ENCODE measurements at places on chromosomes 5 and 9. TPM values are rescaled to one million over a fixed set of nuclear protein-coding genes. Genes with fewer than 3 reads are reported as not detected.

- no peak for DNase-seq
These were observed 207.7 kb downstream of the SPOCK1 start for GRCh38 chr5:137291436-137291835.

GRCh38 chr9:20305452-20305851 is 316.8 kb downstream of the MLLT3 start:
- no peak for DNase-seq

DNA sequence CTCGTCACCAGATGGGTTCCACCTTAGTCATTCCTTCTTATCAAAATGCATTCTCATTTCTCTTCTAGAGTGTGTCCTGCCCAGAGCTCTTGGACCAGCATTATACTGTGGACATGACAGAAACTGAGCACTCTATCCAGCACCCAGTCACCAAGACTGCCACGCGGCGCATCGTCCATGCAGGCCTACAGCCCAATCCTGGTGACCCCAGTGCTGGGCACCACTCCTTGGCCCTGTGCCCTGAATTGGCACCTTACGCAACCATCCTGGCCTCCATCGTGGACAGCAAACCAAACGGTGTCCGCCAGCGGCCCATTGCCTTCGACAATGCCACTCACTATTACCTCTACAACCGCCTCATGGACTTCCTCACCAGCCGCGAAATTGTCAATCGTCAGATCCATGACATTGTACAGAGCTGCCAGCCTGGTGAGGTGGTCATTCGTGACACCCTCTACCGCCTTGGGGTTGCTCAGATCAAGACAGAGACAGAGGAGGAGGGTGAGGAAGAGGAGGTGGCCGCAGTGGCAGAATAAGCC is 34.6 kb downstream of the CSF1R start:
- DNase-seq: no peak

DNA sequence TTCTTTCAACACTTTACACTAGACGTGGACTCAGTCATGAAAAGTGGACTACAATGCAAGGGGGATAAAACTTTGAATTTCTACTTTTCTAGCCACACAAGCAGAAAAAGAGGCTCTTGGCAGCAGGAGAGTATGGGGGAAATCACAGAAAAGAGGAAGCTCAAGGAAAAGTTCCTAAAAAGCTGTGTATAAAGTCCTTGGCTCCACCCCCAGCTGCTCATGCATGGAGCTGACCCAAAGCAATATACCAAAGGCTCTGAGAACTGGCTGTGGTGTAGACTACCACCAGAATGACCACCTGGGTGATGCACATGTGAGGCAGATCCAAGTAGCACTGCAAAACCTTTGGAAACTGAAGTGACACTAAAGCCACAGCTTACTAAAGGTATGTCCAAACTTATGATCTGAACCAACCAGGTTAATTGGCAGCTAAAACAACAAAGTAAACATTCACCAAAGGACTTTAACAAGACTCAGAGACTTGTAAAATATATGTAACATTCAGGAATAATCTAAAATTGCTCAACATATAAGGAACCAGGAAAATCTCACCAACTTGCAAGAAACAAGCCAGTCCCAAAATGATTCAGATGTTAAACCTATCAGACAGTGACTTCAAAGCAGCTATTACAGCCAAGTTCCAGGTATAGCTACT is 55.5 kb upstream of the RASGRF2 start:
- no peak for DNase-seq

- DNase-seq: no peak
These were observed 303.8 kb upstream of the PRR16 start for GRCh38 chr5:120160124-120160895.

DNA sequence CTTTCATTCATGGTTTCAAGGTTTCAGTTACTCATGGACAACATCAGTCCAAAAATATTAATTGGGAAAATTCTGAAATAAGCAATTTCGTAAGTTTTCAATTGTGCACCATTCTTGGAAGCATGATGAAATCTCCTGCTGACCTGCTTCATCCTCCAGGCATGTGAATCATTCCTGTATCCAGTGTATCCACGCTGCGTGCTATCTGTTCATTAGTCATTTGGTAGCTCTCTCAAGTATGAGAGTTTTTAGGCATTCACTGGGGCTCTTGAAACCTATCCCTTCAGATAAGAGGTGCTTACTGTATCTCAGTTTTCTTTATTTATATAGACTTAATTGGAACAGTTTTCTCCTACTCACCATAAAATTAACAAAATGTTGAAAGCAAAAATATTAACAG is 293.0 kb downstream of the CDH12 start:
- DNase-seq: no peak

DNA sequence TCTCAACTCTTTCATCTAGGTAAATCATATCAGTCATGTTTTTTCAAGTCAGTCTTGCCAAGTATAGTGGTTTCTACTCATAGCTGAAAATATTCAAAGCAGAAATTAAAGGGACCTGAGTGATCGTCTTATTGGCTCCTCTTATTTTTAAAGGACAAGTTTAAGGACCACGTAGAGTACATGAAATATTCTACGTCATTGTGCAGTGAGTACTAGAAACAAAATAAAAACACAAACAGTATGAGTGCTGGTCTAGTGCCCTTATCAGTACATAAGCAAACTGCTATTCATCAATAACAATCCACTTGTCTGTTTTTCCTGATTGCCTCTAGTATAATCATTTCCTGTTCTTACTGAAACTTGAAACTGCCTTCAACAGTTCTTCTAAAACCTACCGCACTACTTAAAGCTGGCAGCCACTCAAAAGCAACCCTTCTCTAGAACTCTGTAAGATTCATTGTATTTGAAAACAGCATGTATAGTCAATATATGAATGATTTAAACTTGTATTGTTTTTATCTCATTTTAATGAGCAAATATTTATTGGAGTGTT is 853.7 kb downstream of the TAF11L14 start:
- no peak for DNase-seq

Gene F12
- 0.49 TPM for total RNA-seq

Gene PRUNE2
- 55.3 TPM for total RNA-seq

Gene BTNL9
- 105 TPM for total RNA-seq

Data from sciatic nerve (tissue), 2 donors.